ENCODE measurements at places on chromosomes 7 and 10. TPM values are rescaled to one million over a fixed set of nuclear protein-coding genes. Genes with fewer than 3 reads are reported as not detected.

GRCh38 chr7:66957595-66958290, 36.7 kb downstream of the TMEM248 start:
- no peaks in the 10 kb centered on the region for H3K27me3 ChIP-seq
- H3K36me3 ChIP-seq, result peaks cover 62% of the 10 kb centered on the region
- H3K27ac ChIP-seq, result no peak overlapping the region
- no peak for DNase-seq
- H3K4me3 ChIP-seq, result no peak overlapping the region

The HOXA2 gene
- polyA plus RNA-seq, result not detected

- peak; percentile 50 for DNase-seq
- H3K27me3 ChIP-seq, result no peaks in the 10 kb centered on the region
- H3K4me1 ChIP-seq, result peaks cover 5% of the 10 kb centered on the region
- peaks cover 3% of the 10 kb centered on the region for H3K36me3 ChIP-seq
- H3K4me3 ChIP-seq, result no peak overlapping the region
Measured at GRCh38 chr7:1144269-1144771, 15.7 kb downstream of the ZFAND2A start.

DNA sequence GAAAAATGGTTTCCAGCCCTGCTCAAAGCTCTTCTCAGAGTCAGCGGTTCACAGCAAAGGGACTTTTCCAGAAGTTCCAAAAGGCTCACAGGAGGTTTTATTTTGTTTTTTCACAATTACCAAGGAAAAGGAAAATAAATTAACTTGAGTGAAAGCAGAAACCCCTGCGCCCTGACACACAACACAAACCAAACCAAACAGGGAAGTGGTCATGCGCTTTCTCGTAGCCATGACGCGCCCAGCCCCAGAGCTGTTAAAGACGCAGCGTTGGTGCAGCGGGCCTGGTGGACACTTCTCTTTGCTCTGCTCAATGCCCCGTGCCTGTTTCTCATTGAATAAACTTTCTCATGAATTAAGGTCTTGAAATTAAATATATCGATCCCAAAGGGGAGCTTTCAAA, 134.4 kb upstream of the LYZL2 start:
- peak; percentile 17 for DNase-seq
- no peak overlapping the region for H3K27ac ChIP-seq
- H3K4me1 ChIP-seq, result peaks cover 10% of the 10 kb centered on the region
- no peak overlapping the region for H3K4me3 ChIP-seq
- no peaks in the 10 kb centered on the region for H3K27me3 ChIP-seq
- H3K36me3 ChIP-seq, result no peaks in the 10 kb centered on the region

The STEAP4 gene
- polyA plus RNA-seq, result 40.0 TPM

The ACTR3C gene
- 0.76 TPM for polyA plus RNA-seq

The PRKCQ gene
- polyA plus RNA-seq, result 0.29 TPM

GRCh38 chr10:75405598-75406461, 4.3 kb upstream of the ZNF503 start:
- DNase-seq, result no peak
- H3K36me3 ChIP-seq, result no peaks in the 10 kb centered on the region
- no peak overlapping the region for H3K27ac ChIP-seq
- H3K27me3 ChIP-seq, result peaks cover 58% of the 10 kb centered on the region
- H3K4me3 ChIP-seq, result peak overlapping the region; percentile 100
- peaks cover 72% of the 10 kb centered on the region for H3K4me1 ChIP-seq

The PLEKHS1 gene
- not detected for polyA plus RNA-seq

DNA sequence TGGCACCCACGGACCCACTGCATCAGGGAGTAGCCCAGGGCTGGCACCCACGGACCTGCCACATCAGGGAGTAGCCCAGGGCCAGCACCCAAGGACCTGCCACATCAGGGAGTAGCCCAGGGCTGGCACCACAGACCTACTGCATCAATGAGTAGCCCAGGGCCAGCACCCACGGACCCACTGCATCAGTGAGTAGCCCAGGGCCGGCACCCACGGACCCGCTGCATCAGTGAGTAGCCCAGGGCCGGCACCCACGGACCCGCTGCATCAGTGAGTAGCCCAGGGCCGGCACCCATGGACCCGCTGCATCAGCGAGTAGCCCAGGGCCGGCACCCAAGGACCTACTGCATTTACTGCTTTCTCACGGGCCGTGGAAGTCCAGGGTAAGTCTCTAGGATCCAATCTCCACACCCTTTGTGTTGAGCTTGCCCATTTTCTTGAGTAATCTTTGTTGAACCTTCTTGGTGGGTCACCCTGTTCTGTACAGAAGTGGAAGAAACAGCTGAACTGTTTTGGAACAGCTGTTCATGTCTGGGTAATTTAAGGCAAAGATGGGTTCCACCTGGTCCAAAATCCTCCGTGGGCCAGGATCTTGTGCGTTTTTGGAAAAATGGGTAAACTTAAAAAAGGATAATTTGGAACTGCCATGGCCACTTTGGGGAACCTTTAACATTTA, 69.0 kb downstream of the VIPR2 start:
- H3K4me3 ChIP-seq, result no peak overlapping the region
- no peak overlapping the region for H3K27ac ChIP-seq
- no peaks in the 10 kb centered on the region for H3K36me3 ChIP-seq

The FAM237B gene
- polyA plus RNA-seq, result not detected

The TLX1 gene
- polyA plus RNA-seq, result not detected

The SRGN gene
- polyA plus RNA-seq, result 1,733 TPM

- no peaks in the 10 kb centered on the region for H3K4me1 ChIP-seq
- H3K36me3 ChIP-seq, result no peaks in the 10 kb centered on the region
- H3K4me3 ChIP-seq, result no peak overlapping the region
- H3K27ac ChIP-seq, result no peak overlapping the region
- no peak for DNase-seq
Measured at GRCh38 chr7:39400836-39401235, 165.4 kb upstream of the YAE1 start.

The PKD2L1 gene
- 0.09 TPM for polyA plus RNA-seq

DNA sequence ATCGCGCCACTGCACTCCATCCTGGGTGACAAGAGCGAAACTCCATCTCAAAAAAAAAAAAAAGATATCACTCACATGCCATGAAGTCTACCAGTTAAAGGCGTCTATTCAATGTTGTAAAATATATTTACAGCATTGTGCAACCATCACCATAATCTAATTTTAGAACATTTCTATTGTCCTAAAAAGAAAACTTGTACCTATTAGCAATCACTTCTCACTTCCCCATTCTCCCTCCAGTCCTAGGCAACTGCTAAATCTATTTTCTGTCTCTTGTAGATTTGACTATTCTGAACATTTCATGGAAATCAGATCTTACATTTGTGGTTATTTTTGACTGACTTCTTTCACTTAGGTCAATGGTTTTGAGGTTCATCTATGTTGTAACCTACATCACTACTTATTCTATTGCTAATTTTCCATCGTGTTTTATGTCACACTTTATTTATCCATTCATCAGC, 25.2 kb upstream of the OTUD1 start:
- no peaks in the 10 kb centered on the region for H3K36me3 ChIP-seq
- H3K4me1 ChIP-seq, result peaks cover 32% of the 10 kb centered on the region
- no peaks in the 10 kb centered on the region for H3K27me3 ChIP-seq
- peak; percentile 95 for DNase-seq
- H3K4me3 ChIP-seq, result peak overlapping the region; percentile 39
- H3K27ac ChIP-seq, result peak overlapping the region; percentile 87

DNA sequence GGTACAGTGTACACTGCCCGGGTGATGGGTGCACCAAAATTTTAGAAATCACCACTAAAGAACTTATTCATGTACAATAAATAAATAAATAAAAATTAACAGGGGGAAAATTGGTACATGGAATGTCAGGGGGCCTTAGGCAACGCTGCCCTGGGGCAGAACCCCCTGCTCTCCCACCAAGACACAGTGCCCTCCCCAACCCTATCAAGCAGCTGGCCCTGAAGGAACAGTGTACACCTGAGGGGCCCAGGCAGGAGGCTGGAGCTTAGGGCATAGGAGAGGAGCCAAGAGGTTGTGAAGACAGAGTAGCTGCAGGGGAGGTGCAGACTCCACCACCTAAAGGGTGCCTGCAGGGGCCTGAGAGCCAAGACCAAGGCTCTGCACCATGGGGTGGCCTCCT, 128.8 kb downstream of the BMS1 start:
- no peaks in the 10 kb centered on the region for H3K4me1 ChIP-seq
- H3K36me3 ChIP-seq, result no peaks in the 10 kb centered on the region
- DNase-seq, result no peak
- no peaks in the 10 kb centered on the region for H3K27me3 ChIP-seq
- H3K27ac ChIP-seq, result no peak overlapping the region

DNA sequence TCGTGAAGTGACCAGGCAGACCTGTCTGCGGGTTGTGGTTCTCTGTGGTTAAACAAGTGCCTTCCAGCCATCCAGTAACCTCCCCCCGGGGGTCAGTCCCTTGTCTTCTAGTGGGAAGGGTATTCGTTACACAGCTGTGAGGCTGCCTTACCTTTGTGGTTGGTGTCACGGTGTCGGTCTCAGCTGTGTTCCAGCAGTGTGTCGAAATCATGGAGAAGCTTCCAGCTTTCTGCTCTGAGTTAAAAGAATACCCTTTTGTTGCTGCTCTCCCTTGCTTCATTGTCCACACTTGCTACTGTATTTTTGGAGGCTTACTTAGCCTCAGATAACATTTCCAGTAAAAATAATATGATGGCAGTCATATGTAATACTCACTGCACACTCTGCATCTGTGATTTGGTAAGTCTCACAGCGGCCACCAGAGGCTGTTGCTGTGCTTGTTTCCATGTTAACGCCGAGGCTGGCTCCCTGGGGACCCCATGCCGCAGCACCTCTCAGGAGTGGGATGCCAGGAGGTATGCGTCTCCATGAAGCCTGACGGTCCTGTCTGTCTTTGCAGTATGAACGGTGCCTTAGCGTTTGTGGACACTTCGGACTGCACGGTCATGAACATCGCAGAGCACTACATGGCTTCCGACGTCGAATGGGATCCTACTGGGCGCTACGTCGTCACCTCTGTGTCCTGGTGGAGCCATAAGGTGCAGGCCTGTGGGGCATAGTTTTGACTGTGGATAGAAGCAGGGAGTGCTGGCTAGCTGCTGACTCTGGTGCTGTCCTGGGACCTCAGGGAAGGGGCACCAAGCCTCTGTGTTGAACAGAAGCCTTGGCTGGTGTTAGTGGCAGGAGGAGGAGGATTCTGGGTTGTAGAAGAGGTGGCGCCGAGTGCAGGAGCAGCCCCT, 20.5 kb downstream of the EIF3B start:
- DNase-seq, result no peak
- H3K27me3 ChIP-seq, result no peaks in the 10 kb centered on the region
- peaks cover 97% of the 10 kb centered on the region for H3K36me3 ChIP-seq

The ADAM8 gene
- polyA plus RNA-seq, result 32.7 TPM

The TRUB1 gene
- polyA plus RNA-seq, result 3.0 TPM

The SLC29A3 gene
- polyA plus RNA-seq, result 28.4 TPM

The MEOX2 gene
- polyA plus RNA-seq, result not detected

The THSD7A gene
- polyA plus RNA-seq, result not detected

DNA sequence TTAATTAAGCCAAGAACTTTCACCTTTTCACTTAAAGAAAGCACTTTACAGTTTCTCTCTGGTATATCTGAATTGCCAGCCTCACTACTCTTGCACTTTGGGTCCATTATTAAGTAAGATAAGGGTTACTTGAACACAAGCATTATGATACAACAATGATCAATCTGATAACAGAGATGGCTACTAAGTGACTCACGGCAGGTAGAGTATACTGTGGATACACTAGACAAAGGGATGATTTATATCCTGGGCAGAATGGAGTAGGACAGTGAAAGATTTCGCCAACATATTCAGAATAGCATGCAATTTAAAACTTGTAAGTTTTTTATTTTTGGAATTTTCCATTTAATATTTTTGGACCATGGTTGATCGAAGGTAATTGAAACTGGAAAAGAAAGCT, 34.3 kb upstream of the ITGB8 start:
- no peak overlapping the region for H3K4me3 ChIP-seq
- no peaks in the 10 kb centered on the region for H3K36me3 ChIP-seq
- H3K4me1 ChIP-seq, result no peaks in the 10 kb centered on the region
- DNase-seq, result no peak

DNA sequence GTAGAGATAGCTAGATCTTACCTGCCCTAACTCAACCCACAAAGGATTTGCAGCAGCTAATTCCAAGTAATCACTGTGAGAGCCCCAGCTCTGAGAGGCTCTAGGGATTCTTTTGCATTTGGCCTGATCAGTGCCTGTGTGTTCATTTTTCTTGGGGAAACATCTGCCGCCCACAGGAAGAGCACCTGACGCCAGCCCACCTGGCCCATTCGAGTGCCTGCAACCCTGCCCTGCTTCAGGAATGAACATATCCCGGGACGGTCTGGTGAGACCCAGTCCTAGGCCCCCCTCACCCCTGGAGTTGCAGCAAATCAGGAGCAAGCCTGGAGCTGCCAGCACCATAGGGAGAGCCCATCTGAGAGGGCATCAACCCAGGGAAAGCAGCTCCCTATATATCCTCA, 38.8 kb downstream of the GSDME start:
- no peaks in the 10 kb centered on the region for H3K4me1 ChIP-seq
- no peaks in the 10 kb centered on the region for H3K36me3 ChIP-seq
- no peak overlapping the region for H3K27ac ChIP-seq
- DNase-seq, result no peak
- H3K4me3 ChIP-seq, result no peak overlapping the region
- H3K27me3 ChIP-seq, result no peaks in the 10 kb centered on the region

DNA sequence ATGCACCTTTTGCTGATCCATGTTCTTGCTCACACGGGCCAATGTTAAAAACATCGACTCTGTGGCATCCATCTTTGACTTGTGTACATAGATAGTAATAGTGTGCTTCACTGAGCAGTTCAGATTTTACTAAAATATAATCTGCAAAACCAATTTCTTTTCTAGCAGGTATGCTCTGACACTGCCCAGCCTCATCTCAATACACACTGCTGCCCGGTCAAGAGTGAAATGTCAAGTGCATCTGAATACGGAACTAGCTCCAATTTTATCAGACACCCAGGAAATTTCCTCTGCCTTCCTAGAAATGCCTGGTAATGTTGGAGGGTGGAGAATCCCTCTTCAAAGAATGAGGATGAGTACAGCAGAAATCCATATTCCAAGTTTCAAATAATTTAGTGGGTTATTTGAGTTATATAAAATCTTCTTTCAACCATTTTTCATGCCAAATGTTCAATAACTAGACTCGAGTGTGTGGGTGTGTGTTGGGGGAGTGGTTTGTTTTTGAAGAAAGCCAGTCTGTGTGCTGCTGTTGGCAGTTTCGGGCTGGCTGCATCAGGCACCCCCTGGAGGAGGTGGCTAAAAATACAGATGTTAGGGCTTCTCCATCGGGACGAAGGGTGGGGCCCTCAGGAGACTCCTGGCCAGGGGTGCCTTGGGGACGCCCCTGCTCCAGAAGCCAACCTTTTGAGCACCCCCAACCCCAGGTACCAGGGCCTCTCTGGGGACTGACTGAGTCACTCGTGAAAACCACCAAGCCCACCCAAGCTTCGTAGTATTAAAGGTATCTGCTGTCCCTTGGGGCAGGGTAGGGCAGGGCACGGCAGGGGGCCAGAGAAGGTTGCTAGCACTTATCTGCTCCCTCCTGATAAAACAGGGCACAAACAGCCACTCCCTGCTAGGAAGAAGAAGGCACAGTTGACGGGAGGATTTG, 15.4 kb downstream of the CTBP2 start:
- no peaks in the 10 kb centered on the region for H3K27me3 ChIP-seq
- H3K36me3 ChIP-seq, result peaks cover 10% of the 10 kb centered on the region
- H3K27ac ChIP-seq, result no peak overlapping the region
- no peak for DNase-seq

DNA sequence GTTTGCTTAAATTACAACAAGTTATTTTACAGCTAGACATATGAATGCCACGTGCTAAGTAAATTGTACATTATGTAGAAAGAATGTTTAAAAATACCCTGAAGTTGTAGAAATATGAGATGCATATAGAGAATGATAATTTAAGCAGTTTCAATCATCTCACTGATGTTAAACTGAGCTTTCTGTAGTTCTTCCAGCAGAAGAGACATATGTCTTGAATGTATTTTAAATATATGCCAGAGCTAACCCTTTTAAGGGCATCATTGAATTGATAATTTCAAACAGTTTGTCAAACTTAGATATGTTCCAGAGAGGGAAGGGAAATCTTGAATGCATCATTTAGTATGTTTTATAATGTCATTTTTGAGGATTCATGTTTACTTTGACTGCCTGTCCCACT, 255.2 kb downstream of the MDFIC start:
- H3K36me3 ChIP-seq, result no peaks in the 10 kb centered on the region
- H3K4me3 ChIP-seq, result no peak overlapping the region
- DNase-seq, result no peak

Measured in CD14-positive monocyte (primary cell).